HEK293T (cell line): ENCODE measurements at places on chromosomes 7 and 10.

DNA sequence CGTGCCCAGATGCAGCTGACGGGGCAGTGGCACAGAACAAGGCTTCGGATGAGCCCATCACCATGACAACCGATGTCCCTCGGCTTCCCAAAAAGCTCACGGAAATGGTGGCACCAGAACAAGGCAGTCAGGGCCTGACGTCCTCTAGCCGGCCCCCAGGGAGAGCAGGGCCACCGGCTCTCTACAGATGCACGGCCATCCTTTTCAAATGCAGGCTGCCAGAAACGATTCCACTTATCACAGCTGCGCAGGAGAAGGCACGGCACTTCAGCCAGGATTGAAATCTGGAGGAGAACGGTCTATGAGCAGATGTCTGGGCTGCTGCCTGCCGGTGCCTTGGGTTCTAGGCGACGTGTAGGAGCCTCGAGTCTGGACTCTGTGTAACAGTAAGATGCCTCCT is 223.8 kb downstream of the ZMYND11 start:
- DNase-seq, result no peak

- peak; percentile 70 for DNase-seq
Measured at GRCh38 chr10:38010119-38010903, at the start of gene ZNF33A. TSS of gene ZNF33A (plus strand) at chr10:38010675. CDS start at chr10:38012342, 1,667 bp downstream.

DNA sequence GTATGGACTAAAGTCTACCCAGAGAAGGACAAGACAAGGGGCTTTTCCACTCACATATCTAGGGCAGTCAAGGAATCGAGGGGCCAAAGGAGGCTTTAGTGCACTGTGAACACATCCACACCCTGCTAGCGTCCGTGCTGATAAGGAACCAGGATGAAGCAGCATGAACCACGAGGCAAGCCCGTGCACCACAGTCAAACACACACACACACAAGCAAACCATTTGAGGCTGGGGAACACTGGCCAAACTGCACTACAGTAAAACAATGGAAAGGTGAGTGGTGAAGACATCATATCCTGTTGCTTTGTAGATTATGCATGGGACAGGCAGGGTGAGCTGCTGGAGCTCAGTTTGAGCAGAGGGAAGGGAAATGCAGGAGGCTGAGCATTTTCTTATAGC is 177.4 kb upstream of the CDCA7L start:
- no peak for DNase-seq

GRCh38 chr7:148747274-148747673 is 48.6 kb downstream of the CUL1 start:
- no peak for DNase-seq

DNA sequence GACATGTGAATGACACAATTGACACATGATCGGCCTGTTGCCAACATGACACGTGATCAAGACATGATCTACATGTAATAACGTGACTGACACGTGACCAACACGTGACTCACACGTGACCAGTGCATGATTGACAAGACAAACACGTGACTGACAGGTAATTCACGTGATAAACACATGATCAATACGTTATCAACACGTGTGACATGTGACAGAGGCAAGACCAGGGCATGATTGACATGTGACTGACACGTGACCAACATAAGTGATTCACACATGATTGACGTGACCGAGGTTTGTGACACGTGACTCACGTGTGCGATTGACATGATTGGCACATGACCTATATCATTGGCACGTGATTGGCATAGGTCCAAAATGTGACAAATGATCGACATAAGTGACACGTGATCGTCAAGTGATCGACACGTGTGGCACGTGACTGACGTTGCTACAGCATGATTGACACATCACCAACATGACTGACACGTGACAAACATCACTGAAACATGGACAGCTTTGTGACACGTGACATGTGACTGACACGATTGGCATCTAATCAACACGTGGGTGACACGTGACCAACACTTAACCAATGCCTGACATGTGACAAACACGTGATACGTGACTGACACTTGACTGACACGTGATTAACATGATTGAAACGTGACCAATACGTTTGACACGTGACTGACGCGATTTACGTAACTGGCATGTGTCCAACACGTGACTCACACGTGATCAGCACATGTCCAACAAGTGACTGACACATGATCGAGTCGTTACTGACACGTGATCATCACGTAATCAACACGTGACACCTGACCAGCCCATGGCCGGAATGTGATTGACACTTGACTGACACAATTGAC is 23.0 kb downstream of the CRPPA start:
- no peak for DNase-seq

DNA sequence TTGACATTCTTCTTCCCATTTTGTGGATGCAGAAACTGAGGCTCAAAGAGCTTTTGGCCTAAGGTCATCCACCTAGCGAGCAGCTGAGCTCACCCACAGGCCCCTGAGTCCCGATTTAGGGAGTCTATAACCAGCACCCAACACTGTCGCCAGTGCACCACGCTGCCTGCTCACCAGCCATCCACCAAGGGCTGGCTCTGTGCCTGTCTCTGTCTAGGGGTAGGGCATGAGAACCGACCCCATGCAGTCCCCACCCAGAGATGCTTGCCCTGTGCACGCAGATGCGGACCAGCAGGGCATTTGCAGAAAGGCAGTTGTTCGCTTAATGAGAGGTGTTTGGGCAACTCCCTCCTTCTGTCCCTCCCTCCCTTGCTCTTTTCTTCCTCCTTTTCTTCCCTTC is 97.2 kb downstream of the GRK5 start:
- DNase-seq, result no peak

- DNase-seq, result no peak
Measured at GRCh38 chr10:124353896-124354295, 64.8 kb downstream of the OAT start.

DNA sequence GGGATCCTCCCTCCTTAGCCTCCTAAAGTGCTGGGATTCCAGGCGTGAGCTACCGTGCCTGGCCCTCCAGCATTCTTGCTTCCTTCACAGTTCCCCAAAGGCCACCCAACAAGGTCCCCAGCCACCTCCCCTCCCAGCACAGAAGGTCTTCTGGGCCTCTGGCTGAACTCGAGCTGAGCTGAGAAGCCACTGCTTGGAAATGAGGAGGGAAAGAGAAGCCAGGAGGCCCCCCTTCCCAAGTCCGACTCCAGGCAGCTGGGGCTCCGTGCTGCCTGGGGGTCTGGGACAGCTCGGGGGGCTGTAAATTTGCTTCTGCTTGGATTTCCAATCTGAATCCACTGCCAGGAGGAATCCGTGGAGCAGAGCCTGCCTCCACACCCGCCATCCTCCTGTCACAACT is 5.5 kb upstream of the EPO start:
- DNase-seq, result no peak

- no peak for DNase-seq
Measured at GRCh38 chr10:128751284-128751683, 625.1 kb upstream of the MKI67 start.

DNA sequence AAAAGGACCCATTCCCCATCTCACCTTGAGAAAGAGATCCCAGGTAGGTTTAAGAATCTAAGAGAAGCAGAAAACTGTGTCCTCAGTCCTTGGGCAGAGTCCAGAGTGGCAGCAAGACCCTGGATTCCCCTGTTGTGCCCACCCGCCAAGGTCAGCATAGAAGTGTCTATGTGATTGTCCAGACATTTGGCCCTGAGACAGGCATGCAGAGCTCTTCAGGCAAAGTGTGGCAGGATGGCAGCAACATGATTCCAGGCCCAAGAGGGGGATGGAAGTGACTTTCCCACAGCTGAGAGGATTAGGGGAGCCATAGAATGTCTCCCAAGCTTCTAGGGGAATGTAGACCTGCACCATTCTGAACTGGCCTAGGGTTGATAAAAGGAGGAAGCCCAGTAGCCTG is 39.1 kb upstream of the OPALIN start:
- no peak for DNase-seq

GRCh38 chr7:149860821-149861727 is 12.7 kb upstream of the ATP6V0E2 start:
- no peak for DNase-seq

DNA sequence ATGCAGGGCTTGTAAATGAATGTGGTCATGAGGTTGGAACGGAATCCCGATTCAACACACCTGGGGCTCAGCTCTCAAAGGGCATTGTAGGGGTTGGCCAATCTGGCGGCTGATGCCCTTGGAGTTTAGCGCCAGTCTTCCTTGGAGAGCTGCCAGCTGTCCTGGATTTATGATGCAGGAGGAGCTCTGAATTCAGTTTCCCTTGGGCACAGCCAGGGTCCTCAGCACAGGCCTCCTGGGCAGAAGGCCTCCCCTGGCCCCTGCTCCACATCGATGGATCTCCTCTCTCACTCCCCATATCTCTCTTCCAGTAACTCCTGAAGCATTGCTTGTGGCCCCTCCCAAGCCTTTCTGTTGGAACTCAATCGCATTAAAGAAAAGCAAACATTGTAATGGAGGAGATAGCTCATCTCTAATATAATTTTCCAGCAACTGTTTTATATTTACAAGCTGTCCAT is 985 bp upstream of the CYTH3 start:
- no peak for DNase-seq

DNA sequence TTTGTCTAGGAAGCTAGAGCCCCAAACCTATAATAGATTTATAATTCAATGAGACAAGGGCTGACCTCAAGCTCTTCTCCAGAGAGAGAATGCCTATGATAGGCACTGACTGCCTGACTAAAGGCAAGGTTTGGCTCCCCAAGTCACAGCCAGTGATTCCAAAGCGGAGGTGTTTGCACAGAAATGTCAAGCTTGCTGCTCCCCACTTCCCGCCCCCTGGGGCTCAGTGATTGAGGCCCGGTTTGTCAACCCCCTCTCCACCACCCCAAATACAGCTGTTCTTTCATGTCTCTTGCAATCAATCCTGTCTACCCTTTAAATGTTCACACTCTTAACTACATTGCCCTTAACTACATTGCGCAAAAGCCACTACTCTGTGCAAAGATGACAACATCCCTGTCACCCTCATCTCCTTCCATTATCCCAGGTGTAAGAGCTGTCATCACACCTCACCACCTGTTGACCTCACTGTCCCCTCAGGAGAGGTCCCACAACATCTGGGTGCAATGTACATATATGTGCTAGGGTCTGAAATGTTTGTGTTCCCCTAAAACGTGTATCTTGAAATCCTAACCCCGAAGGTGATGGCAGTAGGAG is 58.0 kb downstream of the NUDCD3 start:
- DNase-seq, result no peak

DNA sequence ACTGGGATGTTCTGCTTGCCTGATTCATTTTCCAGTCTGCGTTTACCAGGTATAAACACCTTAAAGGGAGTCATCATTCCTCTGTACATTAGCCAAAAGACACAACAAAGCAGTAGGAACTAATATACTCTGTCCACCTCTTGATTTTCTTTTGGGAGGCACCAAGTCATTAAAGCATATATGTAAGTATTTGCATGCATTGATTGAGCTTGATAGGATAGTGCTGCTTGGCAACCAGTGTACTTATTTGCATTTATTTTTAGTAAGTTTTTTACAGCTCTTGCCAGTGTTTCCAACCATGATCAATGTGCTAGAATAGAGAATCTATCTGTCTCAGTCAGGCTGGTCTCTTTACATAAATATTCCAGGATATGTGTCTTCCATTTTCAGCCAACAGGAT is 353.3 kb upstream of the SEMA3C start:
- no peak for DNase-seq

DNA sequence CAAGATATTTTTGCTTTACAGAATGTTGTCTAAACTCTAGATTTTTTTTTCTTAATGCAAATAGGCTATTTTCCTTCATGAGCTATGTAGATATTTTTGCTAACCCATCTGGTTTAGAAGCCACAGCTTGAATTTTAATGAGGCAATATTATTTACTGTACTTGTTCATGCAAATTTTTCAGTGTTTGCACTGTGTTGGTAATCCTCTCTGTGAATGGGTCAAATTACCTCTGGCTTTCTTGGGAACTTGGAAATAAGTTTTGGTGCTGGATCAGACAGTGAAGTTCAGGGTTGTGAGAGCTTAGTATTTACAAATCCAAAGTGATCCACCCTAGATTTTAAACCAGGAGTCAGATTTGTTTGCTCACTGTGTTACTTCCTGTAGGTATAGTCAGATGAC is 686.9 kb downstream of the NXPH1 start:
- DNase-seq, result no peak

DNA sequence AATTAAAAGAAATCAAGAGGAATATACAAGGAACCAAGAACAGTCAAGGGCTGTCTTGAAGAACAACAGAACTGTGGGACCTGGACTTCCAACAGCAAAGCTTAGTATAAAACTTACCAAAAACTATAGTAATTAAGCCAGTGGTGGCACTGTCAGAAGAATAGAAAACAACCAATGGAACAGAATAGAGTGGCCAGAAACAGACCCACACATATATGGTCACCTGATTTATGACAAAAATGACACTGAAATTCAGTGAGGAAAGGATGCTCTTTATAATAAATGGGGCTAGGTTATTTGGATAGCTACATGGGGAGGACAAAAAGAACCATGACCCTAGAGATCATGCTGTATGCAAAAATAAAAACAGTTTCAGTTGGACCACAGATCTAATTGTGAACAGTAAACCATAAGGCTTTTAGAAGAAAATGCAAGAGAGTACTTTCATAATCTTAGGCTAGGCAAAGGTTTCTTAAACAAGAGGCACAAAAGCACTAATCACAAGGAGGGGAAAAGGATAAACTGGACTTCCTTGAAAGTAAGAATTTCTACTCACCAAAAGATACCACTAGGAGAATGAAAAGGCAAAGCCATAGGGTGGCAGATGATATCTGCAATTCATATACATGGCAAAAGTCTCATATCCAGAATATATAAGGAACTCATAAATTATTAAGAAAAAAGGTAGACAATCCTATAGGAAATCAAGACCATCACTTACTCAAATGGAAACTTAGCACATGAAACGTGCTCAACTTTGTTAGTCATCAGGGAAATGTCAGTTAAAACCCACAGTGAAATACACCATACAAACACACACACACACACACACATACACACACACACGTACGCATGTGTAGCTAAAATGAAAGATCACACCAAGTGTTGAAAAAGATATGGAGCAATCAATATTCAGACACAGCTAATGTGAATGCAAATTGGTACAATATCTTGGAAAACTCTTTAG is 20.8 kb downstream of the HYCC1 start:
- DNase-seq, result no peak

DNA sequence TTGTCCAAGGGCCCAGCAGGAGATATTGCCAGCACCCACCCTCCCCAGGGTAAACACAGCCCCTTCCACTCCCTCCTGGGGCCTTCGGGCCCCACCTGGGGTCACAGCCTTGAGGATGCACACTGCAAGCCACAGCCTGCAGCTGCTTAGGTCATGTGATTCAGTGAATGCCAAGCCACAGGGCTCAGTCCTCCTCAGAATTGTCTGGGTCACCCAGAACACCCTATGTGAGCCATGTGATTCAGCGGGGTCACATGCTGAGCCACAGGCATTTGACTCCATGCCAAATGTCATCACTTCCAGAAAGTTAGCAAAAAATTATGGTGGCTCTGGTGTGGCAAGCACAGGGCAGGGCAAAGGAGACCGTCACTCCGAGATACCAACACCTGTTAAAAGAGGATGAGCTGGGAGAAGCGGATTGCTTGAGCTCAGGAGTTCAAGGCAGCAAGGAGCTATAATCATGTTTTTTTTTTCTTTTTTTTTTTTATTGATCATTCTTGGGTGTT is 17.2 kb upstream of the PSAP start:
- DNase-seq, result no peak

GRCh38 chr7:18590744-18591340 is 95.3 kb downstream of the HDAC9 start:
- peak; percentile 28 for DNase-seq

- DNase-seq, result no peak
Measured at GRCh38 chr7:39133088-39133487, 155.4 kb downstream of the POU6F2 start.

GRCh38 chr7:101598986-101599771 is 29.9 kb downstream of the MYL10 start:
- no peak for DNase-seq
